ENCODE measurements at places on chromosomes 2 and 18.

DNA sequence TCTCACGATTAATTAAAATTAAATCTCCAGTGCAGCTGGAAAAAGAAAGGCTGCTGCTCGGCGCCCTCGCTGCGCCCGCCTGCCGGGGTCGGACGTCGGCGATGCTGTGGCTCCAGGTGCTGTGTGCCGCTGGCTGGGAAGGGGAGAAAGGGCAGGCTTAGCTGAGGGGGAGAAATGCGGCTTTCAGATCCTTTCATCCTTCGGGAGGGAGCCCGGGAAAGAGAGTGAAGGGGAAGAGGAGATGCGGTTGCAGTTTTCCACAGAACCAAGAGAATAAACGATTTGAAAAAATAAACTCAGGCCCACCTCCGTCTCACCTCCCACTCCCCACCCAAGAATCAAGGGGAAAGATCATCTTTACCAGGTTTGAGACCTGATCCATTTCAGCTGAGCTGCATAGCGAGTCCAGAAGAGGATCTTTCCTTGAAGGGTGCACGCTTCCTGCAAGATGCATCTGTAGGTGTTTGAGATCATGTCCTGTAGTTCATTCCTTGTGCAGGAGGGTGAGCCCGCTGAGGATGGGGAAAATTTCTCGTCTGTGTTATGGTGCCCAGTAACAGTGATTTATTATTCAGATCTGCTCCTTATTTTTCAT lies 495 bp downstream of the TMEM169 start:
- no peak for DNase-seq

- DNase-seq: no peak
These were observed 204.9 kb upstream of the CYRIA start for GRCh38 chr2:16870491-16871076.

DNA sequence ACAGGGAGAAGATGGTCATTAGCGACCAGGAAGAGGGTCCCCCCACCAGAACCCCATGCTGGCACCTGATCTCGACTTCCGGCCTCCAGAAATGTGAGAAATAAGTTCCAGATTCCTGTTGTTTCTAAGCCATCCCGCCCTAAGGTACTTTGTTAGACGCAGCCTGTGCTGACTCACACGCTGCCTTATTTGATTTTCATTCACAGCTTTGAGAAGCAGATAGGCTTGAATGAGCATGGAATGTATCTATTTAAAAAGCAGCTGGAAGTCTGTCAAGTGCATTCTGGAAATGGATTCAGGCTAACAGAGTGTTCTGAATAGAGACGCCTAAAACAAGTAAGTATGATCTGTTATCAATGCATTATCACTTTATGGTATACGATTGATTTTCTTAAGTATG lies 8.3 kb upstream of the IL1R2 start:
- no peak for DNase-seq

DNA sequence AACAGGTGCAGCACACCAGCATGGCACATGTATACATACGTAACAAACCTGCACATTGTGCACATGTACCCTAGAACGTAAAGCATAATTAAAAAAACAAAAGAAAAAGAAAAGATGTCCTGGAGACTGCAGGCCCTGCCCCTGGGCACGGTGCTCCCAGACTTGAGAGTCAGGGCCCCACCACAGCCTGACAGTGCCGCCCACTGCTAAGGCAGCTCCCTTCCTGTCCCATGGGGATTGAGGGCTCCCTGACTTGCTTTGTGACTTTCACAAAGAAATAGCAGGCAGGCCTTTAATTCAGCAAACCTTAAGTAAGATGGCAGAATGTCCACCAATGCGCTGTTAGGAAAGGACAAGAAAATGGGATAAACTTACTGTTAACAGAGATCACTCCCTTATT lies 116.8 kb downstream of the NDUFA10 start:
- DNase-seq: no peak

- DNase-seq: no peak
These were observed 17.8 kb upstream of the GPR75 start for GRCh38 chr2:53877556-53877955.

- no peak for DNase-seq
These were observed 102.3 kb downstream of the LIPG start for GRCh38 chr18:49663899-49664890.

DNA sequence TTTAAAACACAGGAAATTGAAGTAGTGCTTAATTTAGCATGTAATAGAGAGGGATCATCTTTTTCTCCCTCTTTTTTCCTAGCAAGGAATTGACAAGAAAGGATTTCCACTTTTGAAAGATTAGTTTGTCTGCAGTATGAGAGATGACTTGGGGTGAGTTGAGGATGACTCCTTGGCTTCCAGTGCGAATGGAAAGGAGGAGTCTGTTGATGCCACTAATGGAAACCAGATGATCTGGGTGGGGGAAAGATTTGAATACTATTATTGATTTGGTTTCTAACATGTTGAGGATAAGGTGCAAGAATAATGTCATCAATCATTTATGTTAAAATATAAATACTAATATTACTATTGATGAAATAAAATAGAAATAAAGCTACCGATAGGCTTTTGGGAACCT lies 205.4 kb downstream of the PPP1R1C start:
- no peak for DNase-seq

- no peak for DNase-seq
These were observed 13.2 kb downstream of the SLC9A2 start for GRCh38 chr2:102632380-102633175.

- DNase-seq: no peak
These were observed 18.1 kb upstream of the ATOH8 start for GRCh38 chr2:85735691-85736090.

DNA sequence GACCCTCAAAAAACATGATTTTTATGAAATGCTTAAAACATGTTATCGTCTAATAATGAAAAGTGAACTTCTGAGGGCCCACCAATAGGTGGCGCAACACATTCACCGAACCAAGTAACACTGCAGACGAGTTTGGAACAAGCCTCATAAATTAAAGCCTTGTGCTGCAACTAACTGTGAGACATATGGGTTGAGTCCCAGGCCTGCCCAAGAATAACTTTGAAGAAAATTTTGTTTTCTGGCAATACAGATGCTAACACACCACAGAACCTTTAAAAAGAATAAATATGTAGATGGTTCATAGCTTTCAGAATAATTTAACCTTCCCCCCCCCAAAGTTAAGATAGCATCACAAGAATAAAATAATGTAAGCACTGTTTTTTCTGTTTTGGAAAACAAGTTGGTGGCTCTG lies 285.9 kb downstream of the RNF144A start:
- peak; percentile 28 for DNase-seq

GRCh38 chr2:120770641-120771040 lies 35.0 kb downstream of the GLI2 start:
- no peak for DNase-seq

DNA sequence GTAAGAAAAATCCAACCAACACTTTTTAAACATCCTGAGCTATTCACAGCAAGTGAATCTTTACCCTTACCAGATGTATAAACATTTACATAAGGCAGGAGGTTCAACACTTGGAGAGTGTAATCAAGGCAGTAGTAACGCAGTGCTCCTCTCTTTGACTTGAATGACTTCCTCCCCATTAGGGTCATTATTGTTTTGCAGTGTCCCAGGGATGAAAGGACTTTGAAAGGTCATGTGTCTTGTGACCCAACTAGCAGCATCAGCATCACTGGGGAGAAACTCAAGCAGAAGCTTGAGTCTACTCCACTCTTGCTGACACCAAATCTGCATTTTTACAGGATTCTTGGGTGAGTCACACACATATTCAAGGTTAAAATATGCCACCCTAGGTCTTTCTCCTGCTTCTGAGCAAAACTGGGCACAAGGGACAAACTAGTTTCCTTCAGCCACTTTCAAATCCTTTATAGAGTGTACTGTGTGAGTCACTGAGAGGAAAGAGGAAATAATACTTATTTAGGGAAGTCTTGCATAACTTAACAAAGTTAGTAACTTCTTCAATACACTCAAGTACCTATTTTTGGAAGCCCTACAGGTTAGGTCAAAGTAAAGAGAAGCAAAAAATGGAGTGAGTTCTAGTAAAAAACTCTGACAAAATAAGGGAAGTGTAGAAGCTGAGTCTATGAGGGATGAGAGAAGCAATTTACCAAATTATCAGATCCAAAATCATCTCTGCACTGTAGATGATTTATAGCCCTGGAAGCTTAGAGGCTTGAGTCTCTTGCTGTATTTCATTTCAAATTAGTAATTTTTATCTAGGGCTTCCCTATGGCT lies 51.0 kb upstream of the EML4 start:
- no peak for DNase-seq

DNA sequence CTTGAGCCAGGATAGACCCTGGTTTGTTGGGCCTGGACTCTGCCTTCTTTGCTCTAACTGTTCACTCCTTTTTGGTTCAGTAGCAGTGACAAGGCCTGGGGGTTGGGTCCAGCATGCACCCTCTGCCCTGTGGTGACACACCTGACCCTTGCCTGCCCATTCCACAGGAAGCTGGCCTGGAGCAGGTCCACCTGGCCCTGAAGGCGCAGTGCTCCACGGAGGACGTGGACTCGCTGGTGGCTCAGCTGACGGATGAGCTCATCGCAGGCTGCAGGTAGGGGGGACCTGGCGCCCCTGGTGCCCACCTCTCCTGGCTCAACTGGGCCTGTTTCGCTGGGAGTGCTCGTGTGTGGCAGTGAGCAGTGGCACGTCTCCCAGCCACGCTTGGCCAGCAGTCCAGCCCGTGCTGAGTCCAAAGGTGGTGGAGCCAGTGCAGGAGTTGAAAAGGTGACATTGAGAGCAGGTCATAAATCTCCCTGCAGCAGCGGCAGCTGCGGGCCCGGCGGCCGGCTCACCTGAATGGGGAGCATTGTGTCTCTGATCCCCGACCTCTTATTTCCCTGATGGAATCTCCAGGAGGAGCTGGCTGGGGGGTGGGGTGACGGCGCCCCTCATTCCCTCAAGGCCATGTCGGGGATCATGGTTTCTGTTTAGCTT lies 102.6 kb downstream of the DYSF start:
- DNase-seq: no peak

DNA sequence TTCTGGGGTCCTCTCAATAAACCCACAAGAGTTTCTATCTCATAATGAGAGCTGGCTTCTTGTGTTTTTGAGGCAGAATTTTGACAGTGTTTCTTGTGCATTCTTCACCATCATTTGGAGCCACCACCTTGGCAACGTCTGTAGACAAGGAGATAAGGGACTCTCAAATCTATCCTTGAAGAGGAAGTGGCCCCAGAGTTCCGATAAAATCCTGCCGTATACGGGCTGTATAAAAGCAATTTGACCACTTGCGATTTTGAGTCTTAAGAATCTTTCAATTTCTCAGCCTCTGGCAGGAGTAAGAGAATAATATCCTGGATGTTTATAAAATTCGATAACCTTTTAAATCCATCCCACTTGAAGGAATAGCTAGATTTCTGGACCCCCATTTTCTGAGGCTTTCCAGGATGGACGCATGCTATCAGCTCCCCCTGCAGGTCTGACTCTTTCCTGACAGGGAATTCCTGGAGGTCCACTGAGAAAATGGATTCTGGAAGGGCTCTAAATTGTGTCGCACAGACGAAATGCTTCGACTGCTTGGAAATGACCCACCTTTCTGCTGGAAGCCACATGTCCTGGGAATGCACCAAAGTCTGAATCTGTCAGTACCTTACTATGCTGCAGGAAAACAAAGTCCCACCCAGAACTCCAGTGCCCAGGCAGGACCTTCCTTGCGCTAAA lies 54.1 kb downstream of the E2F6 start:
- no peak for DNase-seq

GRCh38 chr18:11667578-11667977 lies 21.5 kb upstream of the GNAL start:
- DNase-seq: no peak

DNA sequence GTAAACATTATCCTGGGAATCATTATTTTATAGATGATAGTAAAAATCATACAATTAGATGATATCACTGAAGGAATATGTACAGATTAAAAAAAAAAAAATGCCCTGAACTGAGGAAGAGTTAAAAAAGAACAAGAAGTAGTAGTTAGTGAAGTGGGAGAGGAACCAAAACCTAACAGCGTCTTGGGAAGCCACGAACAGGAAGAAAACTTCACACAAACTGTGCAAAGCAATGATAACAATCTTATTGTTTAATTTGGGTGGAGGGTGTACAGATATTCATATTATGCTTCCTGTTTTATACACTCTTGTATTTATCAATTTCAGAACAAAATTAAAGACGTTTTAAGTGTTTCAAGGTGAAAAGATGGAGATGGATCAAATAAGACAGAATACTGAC lies 3.5 kb downstream of the HEATR5B start:
- DNase-seq: no peak

DNA sequence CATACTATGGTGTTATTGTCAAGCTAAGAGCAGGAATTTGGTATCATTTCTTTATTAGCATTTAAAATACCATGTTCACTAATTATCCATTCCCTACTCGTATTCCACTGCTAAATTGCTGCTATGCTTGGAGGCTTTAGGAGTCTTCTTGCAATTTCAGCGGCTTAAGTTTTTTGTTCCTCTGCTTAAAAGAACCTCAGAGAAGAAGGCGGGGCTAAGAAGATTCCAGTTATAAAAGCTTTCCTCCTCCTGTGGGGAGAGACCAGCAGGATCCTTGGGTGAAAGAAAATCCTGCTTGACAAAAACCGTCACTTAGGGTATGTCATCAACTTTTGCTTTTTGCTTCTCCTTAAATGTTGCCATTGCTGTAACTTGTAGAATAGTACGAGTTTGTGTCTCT lies at the start of gene TRPM8:
TRPM8 (plus strand) TSS at position 258 of the 400 bp plus-strand sequence. CDS start 9,165 bp downstream, outside the sequence.
- no peak for DNase-seq

DNA sequence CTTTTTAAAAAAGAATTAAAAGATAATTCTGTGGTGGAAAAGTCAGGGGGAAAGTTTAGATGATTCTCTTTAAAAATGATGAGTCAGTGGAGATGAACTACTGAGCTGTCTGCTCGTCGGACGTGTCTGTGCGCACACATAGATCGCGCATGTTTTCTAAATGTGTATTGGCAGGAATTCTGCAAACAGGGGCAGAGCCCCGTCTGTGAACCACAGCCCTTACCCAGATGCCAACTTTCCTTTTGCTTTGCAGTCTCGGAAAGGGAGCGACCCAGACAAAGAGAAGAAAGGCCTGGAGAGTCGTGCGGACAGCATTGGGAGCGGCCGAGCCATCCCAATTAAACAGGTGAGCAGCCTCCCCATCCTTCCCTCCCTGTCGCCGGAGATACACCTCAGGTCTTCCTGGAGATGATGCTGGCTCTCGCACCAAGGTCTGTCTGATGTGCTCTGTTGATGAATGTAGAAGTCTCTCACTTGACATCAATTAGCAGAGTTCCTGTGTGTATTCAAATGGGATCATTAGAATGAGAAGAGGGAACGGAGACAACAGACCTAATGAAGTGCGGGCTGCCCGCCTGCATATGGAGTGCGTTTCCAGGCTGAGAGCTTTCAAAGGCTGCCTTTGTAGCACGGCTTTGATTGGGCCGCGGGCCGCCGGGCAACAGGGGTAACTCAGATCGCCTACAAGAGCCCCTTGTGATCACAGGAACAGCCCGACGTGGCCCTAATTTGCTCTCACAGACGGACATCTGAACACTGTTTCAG lies 313.3 kb downstream of the AGAP1 start:
- no peak for DNase-seq

- no peak for DNase-seq
These were observed 488.7 kb upstream of the ACVR2A start for GRCh38 chr2:147356157-147356556.
